ENCODE measurements at places on chromosomes 7 and 10.

DNA sequence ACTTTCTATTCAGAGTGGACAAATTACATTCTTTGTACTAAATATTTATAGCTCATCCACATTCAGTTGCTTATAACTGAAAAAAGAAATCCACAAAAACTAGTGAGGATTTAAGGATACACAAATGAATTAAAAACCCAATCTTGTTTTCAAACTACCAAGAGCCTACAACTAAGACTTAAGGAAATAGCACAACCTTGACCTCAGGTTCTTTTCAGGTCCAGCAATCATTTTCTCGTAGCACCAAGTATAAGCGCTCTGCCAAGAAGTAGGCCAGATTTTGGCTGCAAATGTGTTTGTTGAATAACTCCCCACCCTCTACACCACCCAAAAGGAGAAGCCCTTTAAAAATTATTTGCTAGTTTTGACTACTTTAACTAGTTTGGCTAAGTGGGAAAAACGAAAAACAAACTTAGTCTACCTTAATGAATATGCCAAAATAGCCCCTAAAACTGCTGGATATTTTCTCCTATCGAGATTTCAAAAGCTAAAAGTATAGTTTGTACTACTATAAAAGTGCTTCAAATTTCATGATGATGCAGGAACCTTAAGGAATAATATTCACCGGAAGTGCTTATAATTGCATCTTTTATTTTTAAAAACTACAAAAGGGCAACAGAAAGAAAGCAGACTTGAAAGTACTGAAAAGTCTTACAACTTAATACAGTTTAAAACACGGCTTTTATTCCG, 2.7 kb upstream of the KMT2E start:
- DNase-seq: peak; percentile 43

DNA sequence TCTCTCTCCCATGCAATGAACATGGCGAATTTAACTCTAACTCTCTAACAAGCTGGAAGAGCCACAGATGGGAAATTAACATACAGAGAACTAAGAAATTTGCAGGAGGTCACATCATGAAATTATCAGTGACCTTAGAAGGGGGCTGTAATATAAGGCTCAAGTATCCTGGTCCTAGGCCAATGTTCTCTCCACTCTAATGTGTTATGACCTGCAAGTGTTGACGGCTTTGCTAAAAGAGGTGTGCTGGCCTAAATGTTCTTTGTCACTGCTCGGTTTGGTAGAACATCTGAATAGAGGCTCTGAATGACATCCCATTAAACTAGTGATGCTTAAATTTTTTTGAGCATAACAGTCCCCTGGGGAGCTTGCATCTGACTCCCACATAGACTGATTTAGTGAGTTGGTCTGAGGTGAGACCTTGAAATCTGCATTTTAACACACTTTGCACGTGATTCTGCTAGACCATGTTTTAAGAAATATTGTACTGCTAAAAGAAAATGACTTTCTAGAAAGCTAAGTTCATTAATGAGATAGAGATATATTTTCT, 129.3 kb downstream of the GFRA1 start:
- no peak for DNase-seq

DNA sequence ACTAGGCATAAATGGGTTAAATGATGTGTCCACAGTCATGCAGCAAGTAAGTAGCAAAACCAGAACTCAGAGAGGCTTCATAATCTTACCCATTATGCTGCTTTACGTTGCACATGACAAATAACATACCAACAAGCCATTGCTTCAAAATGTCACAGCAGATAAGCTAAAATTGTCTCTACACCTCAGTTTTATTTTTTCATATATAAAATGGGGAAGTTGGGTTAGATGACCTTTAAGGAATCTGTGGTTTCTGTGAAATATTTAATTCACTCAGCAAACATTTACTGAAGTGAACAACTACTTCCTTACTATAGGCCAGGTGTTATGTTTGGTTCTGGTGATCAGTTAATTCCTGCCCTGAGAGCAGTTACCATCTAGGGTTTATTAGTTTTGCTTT, 2.2 kb upstream of the ASCC1 start:
- peak; percentile 50 for DNase-seq

DNA sequence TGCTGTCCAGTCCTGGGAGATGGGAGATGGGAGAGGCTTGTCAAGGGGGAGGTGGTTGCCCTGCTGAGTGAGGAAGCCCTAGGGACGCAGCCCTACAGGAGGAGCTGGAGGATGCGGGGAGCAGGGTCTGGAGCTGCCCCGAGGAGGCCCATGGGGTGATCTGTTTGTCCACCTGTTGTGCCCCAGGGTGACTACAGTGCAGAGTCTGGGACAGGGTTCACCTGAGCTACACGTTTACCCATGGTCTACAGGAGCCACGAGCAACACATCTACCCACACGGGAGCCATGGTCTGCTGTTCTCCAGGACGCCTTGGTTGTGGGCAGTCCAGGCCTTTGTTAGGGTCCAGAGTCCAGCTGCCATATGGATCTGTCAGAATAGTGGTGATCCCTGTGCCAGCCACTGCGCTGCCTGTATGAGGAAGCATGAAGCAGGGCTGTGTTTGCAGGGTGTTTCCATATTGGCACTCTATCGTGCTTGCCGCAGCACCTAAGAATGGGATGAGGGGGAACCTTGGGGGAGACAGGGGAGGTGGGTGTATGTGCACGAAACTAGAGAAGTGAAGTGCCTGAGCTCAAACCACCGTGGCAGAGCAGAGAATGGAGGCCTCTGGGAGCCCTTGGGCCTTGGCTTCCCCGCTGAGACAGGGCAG, 23.7 kb downstream of the ZNF775 start:
- no peak for DNase-seq

DNA sequence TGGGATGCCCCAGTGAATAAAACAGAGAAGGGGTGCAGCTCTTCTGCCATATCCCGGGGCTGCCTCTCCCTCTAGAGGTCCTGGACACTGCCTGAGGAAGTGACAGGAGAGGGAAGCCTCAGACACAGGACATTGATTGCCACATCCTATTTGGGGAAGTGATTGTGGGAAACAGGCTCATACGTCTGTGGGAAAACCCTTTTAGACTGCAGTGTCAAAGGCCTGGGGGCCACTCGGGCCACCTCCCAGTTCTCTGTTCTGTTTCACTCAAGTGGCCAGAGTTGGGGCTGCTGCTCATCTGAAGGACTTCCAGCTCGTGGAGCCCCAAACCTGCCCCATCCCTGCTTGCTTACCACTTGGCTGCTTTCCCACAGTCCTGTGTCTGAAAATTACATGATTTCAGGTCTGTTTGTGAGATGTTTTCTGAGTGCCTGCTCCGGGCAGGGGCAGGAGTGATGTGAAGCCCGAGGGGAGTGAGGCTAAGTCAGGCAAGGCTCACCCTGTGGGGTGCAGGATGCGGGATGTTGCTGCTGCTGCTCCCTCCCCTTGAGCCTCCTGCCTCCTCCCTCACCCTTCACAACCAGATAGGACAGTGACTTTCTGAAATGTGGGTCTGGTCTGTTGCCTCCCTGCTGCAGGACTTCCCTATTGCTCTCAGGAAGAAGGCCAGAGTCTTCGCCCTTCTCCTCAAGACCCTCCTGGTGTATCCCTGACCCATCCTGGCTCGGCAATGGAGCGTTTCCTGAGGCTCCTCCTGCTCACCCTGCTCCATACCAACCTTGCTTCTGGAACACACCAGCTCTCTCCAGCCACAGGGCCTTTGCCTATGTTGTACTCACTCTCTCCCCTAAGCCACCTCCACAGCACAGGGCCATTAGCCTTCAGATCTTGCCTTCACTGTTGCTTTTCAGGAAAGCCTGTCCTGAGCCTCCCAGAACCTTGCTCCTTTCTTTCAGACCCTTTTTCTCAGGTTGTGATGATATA, 58.4 kb downstream of the NEURL1 start:
- DNase-seq: no peak

DNA sequence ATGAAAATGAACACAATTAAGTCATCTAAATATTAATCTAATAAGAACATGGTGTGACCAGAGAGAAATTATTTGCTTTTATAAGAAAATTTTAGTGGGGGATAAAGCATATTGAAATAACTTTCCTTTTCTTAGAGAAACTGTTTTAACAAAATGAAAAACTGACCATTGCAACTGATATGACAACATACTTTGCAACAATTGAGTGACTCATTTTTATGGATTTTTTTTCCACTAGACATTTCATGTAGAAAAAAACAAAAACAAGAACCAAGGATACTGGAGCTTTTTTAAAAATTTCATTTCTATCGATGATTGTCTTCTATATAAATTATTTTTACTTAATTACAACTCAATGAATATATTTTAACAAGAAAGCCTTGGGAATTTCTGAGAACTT, 90.0 kb downstream of the C1GALT1 start:
- DNase-seq: no peak

- DNase-seq: no peak
These were observed 122.2 kb downstream of the PDE1C start for GRCh38 chr7:31948029-31948428.

All from RPMI8226 (cell line).